Right lobe of liver (tissue), 6 donors: ENCODE measurements at places on chromosomes 1 and 21. TPM values are rescaled to one million over a fixed set of nuclear protein-coding genes. Genes with fewer than 3 reads are reported as not detected.

Gene SLC45A1
- not detected for total RNA-seq

DNA sequence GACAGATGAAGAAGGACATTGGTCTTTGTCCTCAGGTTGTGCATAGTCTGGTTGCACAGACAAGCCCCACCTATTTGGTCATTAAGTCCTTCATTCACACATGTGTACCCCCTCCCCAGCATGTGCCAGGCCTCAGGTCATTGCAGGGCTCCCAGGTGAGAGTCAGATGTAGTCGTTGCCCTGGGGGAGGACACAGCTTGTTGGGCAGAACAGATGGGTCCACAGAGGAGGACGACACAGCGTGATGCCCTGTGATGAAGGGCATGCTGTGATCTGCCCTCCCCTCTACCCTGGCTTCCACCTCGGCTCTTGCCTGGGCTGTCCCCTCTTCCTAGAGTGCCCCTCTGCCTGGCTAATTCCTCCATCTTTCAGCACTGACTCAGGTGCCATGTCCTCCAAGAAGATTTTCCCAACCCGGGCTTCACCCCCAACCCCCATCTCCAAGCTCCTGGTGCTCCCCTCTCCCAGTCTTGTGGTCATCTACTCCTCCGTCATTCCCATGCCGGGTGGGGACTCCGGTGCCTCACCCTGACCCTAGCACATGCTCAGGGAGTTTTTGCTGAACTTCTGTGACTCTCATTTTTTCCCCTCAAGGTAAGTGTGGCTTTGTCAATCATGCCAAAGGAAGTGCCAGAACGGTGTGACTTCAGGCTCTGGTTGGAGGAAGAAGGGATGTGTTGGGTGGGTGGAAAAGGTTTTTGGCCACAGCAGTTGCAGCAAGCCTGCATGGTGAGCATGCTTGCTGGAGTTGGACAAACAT, 220.5 kb downstream of the FOXD2 start:
- H3K27ac ChIP-seq: no peak overlapping the region
- DNase-seq: no peak
- H3K27me3 ChIP-seq: no peaks in the 10 kb centered on the region
- H3K36me3 ChIP-seq: no peaks in the 10 kb centered on the region
- H3K4me1 ChIP-seq: no peaks in the 10 kb centered on the region

- H3K27me3 ChIP-seq: no peaks in the 10 kb centered on the region
- no peak overlapping the region for H3K4me3 ChIP-seq
- peak; percentile 13 for DNase-seq
- H3K27ac ChIP-seq: no peak overlapping the region
- H3K36me3 ChIP-seq: no peaks in the 10 kb centered on the region
These were observed 6.6 kb upstream of the PDE9A start for GRCh38 chr21:42646836-42647235.

- no peak overlapping the region for H3K27ac ChIP-seq
- no peak overlapping the region for H3K4me3 ChIP-seq
- H3K4me1 ChIP-seq: no peaks in the 10 kb centered on the region
- no peak for DNase-seq
- H3K27me3 ChIP-seq: no peaks in the 10 kb centered on the region
- H3K36me3 ChIP-seq: no peaks in the 10 kb centered on the region
These were observed 46.0 kb upstream of the GOLT1A start for GRCh38 chr1:204259782-204260181.

Gene FALEC
- total RNA-seq: not detected

DNA sequence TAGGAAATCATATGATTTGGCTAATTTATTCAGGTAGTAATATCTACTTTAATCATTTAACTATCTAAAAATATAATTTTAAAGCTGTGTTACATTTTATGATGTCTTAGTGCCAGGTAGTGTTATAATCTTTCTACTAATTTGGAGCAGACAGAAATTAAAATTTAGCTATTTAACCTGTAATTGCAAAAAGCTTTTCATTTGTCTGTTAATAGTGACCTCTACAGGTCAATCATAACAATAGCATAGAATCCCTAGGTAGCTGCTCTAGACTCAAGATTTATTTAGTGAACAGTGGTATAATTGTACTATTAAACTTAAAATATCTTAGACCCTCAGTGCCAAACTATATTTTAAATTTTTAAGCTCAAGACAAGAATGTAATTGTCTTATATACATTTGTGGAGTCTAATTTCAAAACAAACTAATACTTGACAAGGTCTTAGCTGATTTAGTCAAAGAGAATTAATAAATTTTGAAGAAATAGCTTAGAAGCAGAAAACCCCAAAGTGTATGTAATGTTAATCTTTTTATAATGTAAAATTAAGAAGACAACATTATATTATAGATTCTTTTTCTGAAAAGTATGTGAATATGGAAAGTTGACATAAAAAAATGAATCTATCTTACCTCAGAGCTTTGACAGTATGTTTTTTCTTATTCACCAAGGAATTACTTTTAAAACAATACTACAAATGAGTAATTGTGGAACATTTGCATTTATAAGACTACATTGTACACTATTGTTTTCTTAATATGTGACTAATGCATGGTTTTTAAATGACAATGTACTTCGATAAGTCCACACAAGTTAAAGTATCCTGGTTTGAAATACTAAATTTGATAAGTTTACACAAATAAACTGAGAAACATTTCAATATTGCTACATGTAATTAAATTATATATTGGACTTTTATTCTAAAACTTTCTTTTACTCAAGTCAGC, 64.1 kb upstream of the RNPC3 start:
- no peaks in the 10 kb centered on the region for H3K36me3 ChIP-seq
- no peak for DNase-seq
- no peaks in the 10 kb centered on the region for H3K27me3 ChIP-seq
- H3K4me1 ChIP-seq: no peaks in the 10 kb centered on the region
- no peak overlapping the region for H3K4me3 ChIP-seq

- no peak overlapping the region for H3K4me3 ChIP-seq
- no peak overlapping the region for H3K27ac ChIP-seq
- no peaks in the 10 kb centered on the region for H3K4me1 ChIP-seq
- H3K27me3 ChIP-seq: no peaks in the 10 kb centered on the region
- DNase-seq: no peak
These were observed 423.8 kb upstream of the CXADR start for GRCh38 chr21:17089091-17089491.

DNA sequence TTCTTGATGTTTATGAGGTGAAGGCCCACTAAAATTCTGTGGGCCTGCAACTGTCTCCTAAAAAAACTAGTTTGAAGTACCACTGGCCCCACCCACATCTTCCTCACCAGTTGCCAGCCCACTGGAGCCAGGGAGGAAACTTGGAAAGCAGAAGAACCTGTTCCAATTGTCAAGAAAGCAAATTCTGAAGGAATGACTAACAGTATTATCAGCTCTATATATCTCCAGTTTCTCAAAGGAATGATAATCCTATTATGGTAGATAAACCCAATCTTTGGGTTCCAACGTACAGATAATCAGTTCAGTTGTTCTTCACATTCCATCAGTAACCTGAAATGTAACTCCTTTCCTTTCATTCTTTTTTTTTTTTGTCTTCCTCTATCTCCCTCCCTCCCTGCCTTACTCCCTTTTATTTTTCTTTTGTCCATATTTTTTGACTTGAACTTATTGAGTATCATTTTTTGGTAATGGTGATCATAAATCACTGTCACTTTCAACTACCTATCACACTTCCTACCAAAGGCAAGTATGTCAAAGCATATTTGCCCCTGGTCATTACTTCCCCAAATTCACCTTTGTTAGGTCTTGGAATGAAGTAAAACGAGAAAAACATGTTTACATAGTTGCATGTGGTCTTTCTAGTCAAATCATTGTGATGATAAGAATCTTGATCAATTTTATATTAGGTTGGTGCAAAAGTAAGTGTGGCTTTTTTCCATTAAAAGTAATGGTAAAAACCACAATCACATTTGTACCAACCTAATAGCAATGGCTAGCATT, 943.4 kb downstream of the TTLL7 start:
- H3K4me1 ChIP-seq: no peaks in the 10 kb centered on the region
- no peak for DNase-seq
- no peaks in the 10 kb centered on the region for H3K27me3 ChIP-seq
- H3K36me3 ChIP-seq: no peaks in the 10 kb centered on the region
- H3K4me3 ChIP-seq: no peak overlapping the region

GRCh38 chr1:44260792-44261170, 47.5 kb downstream of the DMAP1 start:
- no peak for DNase-seq
- H3K4me3 ChIP-seq: no peak overlapping the region
- no peaks in the 10 kb centered on the region for H3K27me3 ChIP-seq
- H3K4me1 ChIP-seq: no peaks in the 10 kb centered on the region

DNA sequence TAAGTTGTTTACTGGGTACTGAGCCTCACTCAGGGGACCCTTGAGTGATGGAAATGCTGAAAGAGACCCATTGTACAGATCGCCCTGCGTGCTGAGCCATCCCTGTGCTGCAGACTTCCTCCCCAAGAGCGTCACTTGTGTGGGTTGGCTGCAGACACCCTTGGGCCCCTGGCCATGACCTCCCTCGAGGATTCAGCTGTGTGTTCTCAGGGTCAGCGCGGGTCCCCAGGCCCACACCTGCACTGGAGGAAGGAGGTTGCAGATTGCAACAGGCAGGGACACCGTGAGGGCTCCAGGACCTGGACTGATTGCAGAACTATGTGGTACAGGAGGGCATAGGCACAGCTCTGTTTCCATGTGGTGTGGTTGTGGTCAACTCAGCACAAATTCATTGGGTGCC, 4.4 kb downstream of the SNAP47 start:
- H3K27ac ChIP-seq: no peak overlapping the region
- no peaks in the 10 kb centered on the region for H3K36me3 ChIP-seq
- H3K4me3 ChIP-seq: no peak overlapping the region
- H3K4me1 ChIP-seq: no peaks in the 10 kb centered on the region
- H3K27me3 ChIP-seq: no peaks in the 10 kb centered on the region

GRCh38 chr1:83717785-83718184, 281.1 kb downstream of the TTLL7 start:
- H3K4me1 ChIP-seq: no peaks in the 10 kb centered on the region
- no peak for DNase-seq

DNA sequence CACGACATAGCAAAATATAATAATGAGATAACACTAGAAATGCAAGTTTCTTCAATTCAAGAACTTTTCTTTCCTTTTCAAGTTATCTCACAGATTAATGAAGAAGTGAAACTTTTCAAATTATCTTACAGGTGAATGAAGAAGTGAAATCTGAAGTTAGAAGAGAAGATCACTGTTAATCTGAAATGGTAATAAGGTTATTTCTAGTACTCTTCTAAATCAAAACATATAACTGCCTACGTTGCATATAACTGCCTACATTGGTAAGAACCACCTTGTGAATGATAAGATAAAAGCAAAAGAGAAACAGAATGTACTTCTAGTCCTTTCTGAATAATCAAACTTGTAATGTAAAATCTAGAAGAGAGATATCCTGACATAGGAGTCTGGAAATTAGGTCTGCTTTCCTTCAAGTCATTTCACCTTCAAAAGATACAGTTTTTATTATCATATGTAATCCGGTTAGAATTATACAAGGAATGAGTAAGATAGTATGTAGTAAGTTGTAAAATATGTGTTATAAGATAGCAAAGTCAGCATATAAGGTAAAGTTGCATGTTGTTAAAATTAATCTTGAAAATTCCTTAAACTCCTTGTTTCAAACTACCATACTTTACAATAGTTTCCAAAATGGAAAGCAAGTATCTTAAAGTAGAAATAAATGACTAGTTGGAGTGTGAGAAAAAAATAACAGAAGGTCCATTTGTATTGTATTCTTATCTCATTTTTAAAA, 522.4 kb upstream of the ZRANB2 start:
- no peak overlapping the region for H3K27ac ChIP-seq
- H3K27me3 ChIP-seq: no peaks in the 10 kb centered on the region
- no peaks in the 10 kb centered on the region for H3K36me3 ChIP-seq
- no peak for DNase-seq

GRCh38 chr1:156090840-156091188, 8.5 kb upstream of the MEX3A start:
- H3K27ac ChIP-seq: no peak overlapping the region
- no peaks in the 10 kb centered on the region for H3K27me3 ChIP-seq
- DNase-seq: peak; percentile 88
- no peak overlapping the region for H3K4me3 ChIP-seq
- peaks cover 13% of the 10 kb centered on the region for H3K4me1 ChIP-seq
- no peaks in the 10 kb centered on the region for H3K36me3 ChIP-seq

Gene MCOLN2
- total RNA-seq: not detected

Gene PLPPR4
- 0.12 TPM for total RNA-seq

Gene NBL1
- 2.2 TPM for total RNA-seq

- H3K27ac ChIP-seq: peak overlapping the region; percentile 9
- no peak for DNase-seq
- no peaks in the 10 kb centered on the region for H3K36me3 ChIP-seq
- no peaks in the 10 kb centered on the region for H3K27me3 ChIP-seq
- no peak overlapping the region for H3K4me3 ChIP-seq
- no peaks in the 10 kb centered on the region for H3K4me1 ChIP-seq
These were observed 179.4 kb upstream of the SGIP1 start for GRCh38 chr1:66354311-66355201.

- H3K4me3 ChIP-seq: no peak overlapping the region
- H3K27ac ChIP-seq: no peak overlapping the region
- no peak for DNase-seq
- no peaks in the 10 kb centered on the region for H3K36me3 ChIP-seq
- H3K27me3 ChIP-seq: no peaks in the 10 kb centered on the region
These were observed 48.6 kb downstream of the BACH1 start for GRCh38 chr21:29347274-29347681.

DNA sequence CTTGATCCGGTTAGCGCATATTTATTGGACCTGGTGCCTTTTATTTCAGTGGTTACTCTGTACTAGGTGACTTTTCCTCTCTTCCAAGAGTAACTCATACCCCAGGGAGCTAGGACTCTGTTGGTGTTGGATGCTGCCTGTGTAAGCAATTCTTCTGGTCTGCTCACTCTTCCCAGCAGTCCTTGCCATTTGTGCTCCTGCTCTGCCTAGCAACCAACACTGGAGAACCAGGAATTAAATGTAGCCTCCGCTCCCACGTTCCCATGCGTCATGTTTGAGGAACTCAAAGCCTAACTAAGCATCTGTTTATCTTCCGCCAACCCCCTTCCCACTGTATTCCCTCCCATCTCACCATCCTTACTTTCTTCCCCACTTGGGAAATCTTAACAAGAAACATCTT, 65.7 kb upstream of the RAVER2 start:
- H3K4me3 ChIP-seq: no peak overlapping the region
- DNase-seq: no peak
- H3K27me3 ChIP-seq: no peaks in the 10 kb centered on the region
- H3K27ac ChIP-seq: no peak overlapping the region

DNA sequence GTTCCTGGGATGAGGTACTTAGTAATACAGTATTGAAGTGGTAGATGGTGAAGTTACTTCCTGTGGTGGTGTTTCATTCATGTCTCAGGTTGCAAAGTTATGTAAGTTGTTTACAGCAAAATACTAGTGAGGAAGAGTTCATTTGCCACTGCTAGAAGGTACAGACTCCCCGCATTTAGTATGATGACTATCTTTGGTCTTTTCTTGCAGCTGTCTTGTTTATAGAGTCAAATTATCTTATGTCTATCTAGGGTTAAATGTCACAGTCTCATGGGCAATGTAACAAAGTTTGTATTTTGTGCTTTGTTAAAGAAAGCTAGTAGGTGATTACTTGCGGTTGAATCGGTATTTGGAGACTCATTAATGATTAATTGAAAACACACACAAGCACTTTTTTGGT, 50.2 kb downstream of the LRRC8D start:
- H3K36me3 ChIP-seq: no peaks in the 10 kb centered on the region
- no peaks in the 10 kb centered on the region for H3K27me3 ChIP-seq
- H3K4me1 ChIP-seq: peaks cover 7% of the 10 kb centered on the region
- H3K27ac ChIP-seq: peak overlapping the region; percentile 84
- DNase-seq: no peak
- no peak overlapping the region for H3K4me3 ChIP-seq

Gene TMCO1
- 73.3 TPM for total RNA-seq

- DNase-seq: no peak
- H3K36me3 ChIP-seq: no peaks in the 10 kb centered on the region
- no peak overlapping the region for H3K27ac ChIP-seq
- no peak overlapping the region for H3K4me3 ChIP-seq
- H3K4me1 ChIP-seq: no peaks in the 10 kb centered on the region
These were observed 171.4 kb upstream of the SNX7 start for GRCh38 chr1:98490099-98490498.
